ENCODE measurements at places on chromosomes 12 and 14.

DNA sequence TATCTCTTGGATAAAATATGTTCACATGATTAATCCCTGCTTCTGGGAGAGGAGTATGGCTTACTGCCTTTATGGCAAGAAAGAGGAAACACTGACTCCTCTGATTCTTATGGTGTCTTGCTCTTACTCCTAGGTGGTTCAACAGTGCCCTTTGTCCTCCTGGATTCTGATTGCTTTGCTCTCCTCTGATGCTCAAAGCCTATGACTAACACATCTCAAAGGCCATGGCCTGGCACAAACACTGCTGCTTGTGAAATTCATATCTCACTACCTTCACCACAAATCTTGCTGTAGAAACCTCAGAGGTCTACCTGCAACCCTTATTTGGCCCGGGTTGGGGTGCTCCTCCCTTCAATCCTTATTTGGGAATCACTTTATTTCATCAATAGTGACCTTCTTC lies 217.2 kb downstream of the C12orf50 start:
- no peak for DNase-seq

GRCh38 chr12:5941907-5942306 lies 3.2 kb downstream of the ANO2 start:
- no peak for DNase-seq

DNA sequence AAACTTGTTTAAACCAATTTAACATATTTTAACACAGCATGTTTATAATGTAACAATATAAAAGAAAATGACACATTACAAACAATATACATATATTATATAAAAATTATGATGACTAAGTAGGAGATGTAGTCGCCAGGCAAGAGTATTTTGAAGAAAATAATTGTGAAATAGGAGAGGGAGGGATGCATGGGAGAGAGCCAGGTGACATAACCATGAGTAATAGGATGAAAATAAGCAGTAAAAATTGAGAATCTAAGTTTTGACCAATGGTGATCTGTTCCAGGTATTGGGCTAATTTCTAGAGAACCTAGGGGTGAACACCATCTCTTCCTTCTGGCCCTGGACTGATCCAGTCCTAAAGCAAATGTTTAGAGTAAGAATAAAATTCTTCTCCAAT lies 315.2 kb upstream of the G2E3 start:
- no peak for DNase-seq

- DNase-seq: no peak
Observed at GRCh38 chr12:72110937-72111650, 161.1 kb upstream of the TRHDE start.

DNA sequence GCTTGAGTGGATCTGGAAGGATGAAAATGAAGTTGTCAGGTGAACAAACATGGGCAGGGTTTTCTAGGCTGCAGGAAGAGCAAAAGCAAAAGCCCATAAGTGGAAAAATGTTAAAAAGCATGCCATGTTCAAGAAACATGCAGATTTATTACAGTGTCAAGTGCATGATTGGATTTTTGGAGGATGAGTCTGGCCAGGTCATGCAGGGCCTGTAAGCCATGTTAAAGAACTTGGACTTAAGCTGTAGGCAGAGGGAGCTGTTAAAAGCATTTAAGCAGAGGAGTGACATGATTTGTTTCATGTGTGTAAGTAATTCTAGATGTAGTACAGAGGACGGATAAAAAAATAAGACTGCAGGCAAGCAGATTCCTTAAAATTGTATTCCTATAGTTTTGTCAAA lies 16.3 kb upstream of the SINHCAF start:
- DNase-seq: no peak

DNA sequence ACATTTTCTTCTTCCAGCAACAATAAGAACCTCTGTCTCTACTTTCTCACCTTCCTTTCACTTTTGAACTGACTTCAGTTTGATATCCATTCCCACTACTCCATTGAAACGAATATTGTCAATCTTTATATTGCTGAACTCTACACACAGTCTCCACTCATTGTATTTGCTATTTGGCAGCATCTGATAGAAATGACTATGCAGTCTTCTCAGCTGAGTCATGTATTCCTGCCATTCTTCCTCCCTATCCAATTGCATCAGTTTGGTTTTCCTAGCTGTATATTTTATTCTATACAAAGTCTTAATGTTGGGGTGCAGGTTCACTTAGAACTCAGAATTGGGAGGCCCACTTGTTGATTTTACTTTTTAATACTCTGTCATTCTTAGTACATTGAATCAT lies 107.5 kb upstream of the CPNE8 start:
- no peak for DNase-seq

DNA sequence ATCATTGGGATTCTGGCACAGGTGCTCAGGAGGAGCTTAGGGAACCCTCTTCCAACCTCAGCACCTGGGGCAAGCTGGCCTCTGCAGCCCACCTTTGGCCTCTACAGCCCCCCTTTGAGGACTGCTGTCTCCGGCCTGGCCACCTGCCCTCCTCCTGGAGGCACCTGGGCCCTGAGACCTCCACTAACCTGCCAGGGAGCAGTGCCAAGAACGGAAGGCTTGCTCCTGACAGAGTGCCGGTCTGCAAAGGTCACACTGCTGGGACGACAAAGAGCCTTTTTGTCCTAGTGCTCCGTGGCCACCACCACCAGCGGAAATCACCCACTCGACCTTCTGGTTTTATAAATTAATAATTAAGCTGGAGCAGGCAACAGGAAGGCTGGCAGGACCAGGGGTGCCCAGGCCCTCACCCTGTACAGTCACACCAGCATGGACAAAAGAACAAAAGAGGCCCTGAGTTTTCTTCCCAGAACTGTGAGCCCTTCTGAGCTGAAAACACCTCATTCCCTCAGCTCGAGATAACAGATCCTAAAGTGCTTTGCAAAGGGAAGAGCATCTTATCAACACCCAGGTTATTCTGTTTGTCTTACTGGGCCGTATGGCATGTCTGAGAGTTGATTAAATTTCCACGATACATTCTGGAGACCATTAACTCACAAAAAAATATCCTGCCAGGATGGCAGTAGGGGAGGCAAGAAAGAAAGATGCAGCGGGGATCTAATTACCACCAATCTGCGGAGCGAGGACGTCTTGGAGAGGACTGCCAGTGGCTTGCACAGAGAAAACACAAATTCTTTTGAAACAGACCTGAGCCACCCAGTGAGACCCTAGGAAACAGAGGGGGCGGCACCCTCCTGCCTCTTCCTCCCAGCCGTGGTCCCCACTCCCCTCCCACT lies 8.2 kb downstream of the TESC start:
- DNase-seq: no peak

DNA sequence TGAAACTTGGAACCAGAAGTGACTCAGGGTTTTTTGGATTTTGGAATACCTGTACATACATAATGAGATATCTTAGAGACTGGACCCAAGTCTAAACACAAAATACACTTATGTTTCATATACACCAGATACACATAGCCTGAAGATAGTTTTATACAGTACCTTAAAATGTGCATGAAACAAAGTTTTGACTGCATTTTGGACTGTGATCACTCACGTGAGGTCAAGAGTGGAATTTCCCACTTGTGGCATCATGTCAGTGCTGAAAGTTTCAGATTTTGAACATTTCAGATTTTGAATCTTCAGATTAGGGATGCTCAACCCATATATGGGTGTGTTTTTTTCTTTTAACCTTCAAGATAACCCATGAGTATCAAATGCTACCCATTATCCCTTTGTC lies 6.6 kb downstream of the SBNO1 start:
- no peak for DNase-seq

GRCh38 chr12:123000578-123000977 lies 20.1 kb downstream of the ARL6IP4 start:
- DNase-seq: no peak

GRCh38 chr12:51009056-51009440 lies 17.1 kb downstream of the SLC11A2 start:
- DNase-seq: no peak

DNA sequence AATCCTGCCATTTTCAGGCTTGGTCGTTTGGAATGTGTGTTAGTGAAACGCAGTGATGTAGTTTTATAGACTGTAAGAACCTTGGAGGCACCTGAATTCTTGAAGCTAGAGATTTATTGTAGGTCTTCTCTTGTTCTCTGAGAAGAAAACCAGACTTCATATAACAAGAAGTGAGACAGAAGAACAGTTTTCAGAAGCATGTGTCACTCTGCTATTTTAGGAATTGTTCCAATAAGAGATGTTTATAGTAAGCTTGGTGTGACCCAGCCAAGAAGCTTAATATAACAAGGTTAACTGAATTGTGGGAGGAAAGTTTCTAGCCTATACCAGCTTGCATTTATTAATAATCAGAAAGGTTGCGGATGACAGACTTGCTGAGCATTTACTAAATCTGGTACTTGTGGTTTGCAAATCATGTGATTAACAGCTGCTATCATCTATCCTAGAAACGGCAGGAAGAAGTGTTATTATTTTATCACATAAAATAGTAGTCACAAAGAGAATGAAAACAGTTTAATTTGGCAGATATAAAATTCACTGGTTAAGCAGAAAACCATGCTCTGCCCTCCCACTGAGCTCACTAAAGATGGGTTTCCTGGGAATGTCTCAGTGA lies 49.2 kb upstream of the BCAT1 start:
- DNase-seq: no peak

- peak; percentile 32 for DNase-seq
Observed at GRCh38 chr14:53793790-53794505, 162.7 kb downstream of the BMP4 start.

- no peak for DNase-seq
Observed at GRCh38 chr12:240566-240965, 22.1 kb downstream of the SLC6A13 start.

- DNase-seq: no peak
Observed at GRCh38 chr12:49491823-49492222, 47.0 kb upstream of the KCNH3 start.
